Activated T-cell treated with anti-CD3 and anti-CD28 coated beads for 4 hours (primary cell): ENCODE measurements at places on chromosomes 7 and 10.

- DNase-seq, result no peak
These were observed 881 bp upstream of the SSBP1 start for GRCh38 chr7:141737118-141737835.

DNA sequence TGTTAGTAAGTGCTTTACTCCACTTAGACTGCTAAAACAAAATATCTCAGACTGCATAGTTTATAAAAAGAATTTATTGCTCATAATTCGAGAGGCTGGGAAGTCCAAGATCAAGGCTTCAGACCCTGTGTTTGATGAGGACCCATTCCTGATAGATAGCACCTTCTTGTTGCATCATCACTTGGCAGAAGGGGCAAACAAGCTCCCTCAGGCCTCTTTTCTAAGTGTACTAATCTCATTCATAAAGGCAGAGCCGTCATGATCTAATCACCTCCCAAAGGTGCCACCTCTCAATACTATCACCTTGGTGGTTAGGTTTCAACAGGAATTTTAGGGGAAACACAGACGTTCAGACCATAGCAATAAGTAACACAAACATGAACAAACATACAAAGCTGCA, 55.4 kb downstream of the CRPPA start:
- DNase-seq, result no peak

DNA sequence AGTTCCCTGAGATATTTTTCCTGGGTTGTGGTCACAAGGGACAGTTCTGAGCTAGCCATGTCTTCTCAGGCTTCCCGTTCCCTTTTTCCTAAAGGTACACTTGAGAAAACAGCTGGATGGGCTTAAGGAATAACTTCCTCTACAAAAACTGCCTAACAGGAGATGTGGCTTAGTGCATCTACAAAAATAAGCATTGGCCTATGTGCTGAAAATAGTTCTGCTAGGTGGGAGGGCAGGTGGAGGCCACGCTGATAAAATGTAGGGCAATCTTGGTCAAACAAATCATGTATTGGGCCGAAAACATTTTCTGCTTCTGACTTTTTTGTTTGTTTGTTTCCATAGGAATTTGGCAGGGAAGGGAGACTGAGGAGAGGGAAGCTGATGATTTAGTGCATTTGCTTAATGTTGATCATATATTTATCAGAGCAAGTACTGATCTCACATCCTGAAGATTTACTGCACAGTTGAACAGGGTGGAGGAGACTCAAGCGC, 409.4 kb upstream of the FZD8 start:
- DNase-seq, result no peak

GRCh38 chr10:16712883-16713282, 104.3 kb downstream of the RSU1 start:
- DNase-seq, result no peak
